NAMALWA (cell line): ENCODE measurements at places on chromosomes 3 and 15.

GRCh38 chr15:65365229-65365628 is 12.6 kb downstream of the IGDCC3 start:
- no peak for DNase-seq

GRCh38 chr3:65685621-65686235 is 353.0 kb downstream of the MAGI1 start:
- DNase-seq = no peak

DNA sequence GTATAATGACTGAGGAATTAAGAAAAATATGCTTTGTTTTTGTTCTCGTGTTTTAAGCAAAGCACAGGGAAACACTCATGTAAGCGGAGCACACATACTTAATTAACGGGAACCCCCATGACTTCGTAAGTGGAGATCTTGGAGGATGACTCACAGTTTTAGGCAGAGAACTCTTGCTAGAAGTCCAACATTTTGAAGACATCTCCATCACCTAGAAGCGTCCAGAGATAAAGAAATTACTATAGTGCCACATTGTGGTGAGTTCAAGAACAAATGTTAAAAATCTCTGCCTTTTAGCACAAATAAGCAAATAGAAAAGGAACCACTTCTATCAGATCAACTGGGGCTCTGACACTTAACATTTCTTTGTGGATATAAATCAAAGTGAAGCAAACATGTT is 194.1 kb upstream of the ARHGEF26 start:
- peak; percentile 58 for DNase-seq

- DNase-seq = no peak
These were observed 228.8 kb upstream of the BHLHE40 start for GRCh38 chr3:4750306-4750968.

- peak; percentile 92 for DNase-seq
These were observed 4.0 kb upstream of the SIN3A start for GRCh38 chr15:75455424-75455981.

DNA sequence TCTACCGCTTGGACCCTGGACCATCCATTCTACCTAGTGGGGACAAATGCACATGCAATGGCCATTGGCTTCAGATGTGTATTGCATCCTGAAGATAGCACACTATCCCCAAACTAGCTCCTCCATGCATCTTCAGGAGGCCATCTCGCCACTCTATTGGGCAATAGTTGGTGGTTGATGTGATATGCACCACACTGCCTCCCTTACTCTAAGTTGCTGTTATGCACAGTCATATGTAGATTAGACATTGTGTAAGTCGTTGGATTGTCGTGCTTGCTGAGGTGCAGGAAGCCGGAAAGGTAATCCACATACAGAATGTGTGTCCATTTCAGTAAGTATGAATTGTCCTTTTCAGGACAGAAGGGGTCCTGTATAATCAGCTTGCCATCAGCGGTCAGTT is 26.7 kb upstream of the PLA2G4D start:
- DNase-seq = no peak

- DNase-seq = no peak
These were observed 119.0 kb downstream of the GOLIM4 start for GRCh38 chr3:167976516-167977361.

DNA sequence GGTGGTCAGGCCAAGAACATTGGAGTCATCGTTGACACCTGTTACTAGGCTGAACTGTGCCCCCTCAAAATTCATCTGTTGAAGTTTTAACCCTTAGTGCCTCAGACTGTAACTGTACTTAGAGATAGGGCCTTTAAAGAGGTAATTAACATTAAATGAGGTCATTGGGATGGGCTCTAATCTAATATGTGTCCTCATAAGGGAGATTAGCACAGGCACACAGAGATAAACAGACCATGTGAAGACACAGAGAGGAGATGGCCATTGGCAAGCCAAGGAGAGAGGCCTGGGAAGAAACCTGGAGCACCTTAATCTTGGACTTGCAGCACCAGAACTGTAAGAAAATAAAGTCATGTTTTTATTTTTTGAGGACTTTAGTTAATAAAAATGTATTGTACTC is 59.6 kb downstream of the PLCL2 start:
- DNase-seq = no peak

DNA sequence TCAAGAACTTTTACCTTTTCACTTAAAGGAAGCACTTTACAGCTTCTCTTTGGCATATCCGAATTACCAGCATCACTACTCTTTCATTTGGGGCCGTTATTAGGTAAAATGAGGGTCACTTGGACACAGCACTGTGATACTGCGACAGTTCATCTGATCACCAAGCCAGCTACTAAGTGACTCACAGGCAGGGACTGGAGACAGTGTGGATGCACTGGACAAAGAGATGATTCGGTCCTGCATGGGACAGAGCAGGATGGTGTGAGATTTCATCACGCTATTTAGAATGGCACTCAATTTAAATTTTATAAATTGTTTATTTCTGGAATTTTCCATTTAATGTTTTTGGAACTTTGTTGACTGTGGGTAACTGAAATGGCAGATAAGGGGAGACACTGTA is 166.9 kb upstream of the IL12A start:
- no peak for DNase-seq

DNA sequence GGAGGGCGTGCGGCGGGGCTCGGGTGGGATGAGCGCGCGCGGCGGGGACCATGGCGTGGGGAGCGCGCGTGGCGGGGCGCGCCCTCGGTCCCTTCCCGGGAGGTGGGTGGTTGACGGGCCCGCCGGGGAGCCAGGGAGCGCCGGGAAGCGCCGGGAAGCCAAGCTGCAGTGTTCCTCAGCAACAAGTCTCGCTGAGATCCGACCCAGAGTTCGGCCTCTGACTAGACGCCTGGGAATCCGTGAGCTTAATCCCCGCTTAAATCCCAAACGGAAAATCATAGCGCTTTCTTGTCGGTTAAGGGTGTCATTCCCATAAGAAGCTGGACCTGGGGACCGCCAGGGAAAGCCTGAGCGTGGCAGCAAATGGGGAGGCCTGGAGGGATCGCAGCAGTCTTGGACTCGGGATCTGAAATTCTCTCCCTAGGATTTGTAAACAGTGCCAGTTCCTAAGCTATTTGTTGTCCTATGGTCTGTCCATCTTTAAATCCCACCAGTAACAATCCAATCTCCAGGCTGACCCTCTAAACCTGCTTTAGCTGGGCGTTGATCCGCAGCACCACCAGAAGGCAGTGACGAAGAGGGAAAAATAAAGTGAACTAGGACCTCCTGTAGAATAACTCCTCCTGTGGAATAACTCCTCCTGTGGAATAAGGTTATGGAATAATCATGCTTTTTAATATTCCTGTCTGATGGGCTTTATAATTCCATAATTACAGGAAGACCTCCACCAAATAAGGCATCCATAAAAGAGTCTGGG is 570 bp upstream of the NEDD4 start:
- peak; percentile 8 for DNase-seq

DNA sequence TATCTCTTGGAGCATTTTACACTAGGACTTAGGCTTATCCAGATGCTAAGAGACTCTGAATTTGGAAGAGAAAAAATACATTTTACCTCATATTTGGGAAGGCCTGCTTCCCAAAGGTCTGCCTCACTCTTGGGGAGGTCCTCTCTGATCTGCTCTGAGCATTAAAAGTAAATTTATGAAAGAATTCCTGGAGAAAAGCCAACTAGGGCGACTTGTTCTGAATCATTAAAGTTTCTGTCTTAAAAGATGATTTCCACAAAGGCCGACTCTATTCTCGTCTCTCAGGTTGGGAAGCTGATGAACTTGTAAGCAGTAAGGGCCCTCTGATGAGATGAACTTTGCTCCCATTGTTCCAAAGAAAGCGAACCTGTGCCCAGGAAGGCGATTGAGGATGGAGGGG is 48.7 kb upstream of the HES1 start:
- DNase-seq = no peak

- DNase-seq = no peak
These were observed 1.1 kb upstream of the CYFIP1 start for GRCh38 chr15:22981051-22981840.

GRCh38 chr3:18177271-18177670 is 247.9 kb downstream of the SATB1 start:
- no peak for DNase-seq

DNA sequence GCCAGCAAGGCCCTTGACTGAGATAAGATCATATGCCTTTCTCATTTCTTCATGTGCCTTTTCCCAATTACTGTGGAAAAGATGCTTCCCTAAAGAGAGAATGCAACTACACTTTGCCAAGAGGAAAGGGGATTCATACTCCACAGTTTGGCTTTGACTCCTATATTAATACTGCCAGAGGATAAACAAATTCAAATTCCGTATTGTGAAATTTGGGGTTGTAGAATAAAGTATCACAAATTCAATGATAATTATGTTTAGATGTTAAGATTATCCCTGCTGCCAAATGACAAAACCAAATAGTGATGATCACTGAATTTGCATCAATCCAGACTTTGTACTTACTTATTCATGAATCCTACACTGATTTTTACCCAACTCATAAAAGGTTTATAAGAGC is 88.5 kb upstream of the MNS1 start:
- DNase-seq = no peak

- DNase-seq = no peak
These were observed 61.2 kb upstream of the DNAJC19 start for GRCh38 chr3:181050738-181051137.
